ENCODE measurements at places on chromosomes 5 and 9. TPM values are rescaled to one million over a fixed set of nuclear protein-coding genes. Genes with fewer than 3 reads are reported as not detected.

The EPB41L4B gene
- polyA plus RNA-seq: 6.5 TPM

GRCh38 chr9:74036549-74037231 is 460.4 kb upstream of the RORB start:
- DNase-seq: no peak

DNA sequence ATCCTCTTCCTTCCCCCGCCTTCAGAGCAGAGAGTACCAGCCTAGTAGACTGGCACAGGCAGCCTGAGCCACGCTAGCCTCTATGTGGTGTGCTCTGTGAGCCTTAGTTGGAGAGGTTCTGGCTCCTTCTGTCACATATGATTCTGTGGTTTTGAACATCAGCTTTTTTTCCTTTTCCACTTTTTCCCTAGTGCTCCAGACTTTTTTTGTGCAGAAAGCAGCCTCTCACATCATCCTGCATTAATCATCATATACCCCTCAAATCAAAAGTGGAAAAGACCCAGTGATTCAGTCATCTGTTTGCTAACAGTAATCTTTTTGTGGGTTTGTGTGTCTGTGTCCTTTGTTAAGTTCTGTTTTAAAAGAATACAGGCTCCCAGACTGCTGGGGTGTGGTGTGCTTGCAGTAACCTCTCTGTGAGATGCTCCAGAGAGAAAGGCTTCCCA is 663.9 kb upstream of the RGMB start:
- no peak for DNase-seq

DNA sequence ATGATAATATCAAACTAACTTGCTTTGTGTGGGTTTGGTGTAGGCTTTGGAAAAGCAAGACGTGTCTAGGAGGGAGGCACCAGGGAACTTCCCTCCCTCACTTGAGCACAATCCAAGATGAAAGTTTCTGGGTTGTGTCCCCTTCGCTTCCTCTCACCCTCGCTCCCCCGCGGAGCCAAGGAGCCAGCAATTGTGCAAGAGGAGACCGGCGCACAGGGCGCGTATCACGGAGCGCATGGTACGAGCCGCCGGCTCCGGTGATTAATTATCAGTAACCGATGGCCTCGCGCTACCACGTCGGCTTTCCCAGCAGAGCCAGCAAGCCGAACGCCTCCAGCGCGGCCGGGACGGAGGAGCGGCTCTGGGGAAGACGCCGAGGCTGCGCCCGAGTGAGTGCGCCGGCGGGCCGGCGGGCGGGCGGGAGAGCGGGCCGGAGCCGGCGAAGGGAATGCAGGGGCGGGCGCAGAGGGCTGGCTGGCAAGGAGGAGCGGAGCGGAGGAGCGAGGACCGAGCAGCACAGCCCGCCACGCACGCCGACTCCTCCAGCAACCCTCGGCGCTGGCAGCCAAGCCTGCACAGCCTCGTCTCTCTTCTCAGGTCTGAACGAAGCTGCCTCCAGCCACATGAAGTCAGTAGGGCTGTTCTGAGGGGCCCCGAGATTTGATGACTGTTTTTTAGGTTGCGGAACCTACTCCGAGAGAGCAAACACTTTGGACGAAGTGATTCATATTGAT is 143.6 kb downstream of the BNC2 start:
- peak; percentile 79 for DNase-seq

- DNase-seq: no peak
Measured at GRCh38 chr9:131650254-131650653, 89.6 kb downstream of the RAPGEF1 start.

Measured in muscle of arm (tissue), 14 donors.